ENCODE measurements at places on chromosomes 7 and 10. TPM values are rescaled to one million over a fixed set of nuclear protein-coding genes. Genes with fewer than 3 reads are reported as not detected.

RHEB gene
- 90.7 TPM for total RNA-seq

NXPH1 gene
- not detected for total RNA-seq

FKBP14 gene
- total RNA-seq: 4.1 TPM

MMRN2 gene
- not detected for total RNA-seq

DNA sequence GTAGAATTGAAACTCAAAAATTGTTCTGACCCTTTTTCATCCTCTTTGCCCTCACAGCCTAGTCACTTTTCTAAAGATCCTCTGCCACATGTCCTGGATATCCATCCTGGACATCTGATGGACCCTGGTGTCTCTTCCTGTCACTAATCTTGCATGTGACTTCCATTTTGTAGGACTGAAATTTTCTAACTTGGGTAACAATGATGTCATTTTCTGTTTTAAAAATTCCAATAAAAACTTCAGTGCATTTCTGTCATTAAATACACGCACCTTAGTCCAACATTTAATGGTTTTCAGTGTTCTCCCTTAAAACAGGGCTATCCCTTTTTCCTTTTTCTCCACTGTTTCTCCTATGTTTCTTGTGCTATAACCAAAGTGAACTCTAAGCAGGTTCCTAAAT is 684.9 kb upstream of the ANKRD30A start:
- no peak overlapping the region for H3K27ac ChIP-seq
- no peak overlapping the region for H3K4me3 ChIP-seq
- H3K27me3 ChIP-seq: no peaks in the 10 kb centered on the region
- no peak for DNase-seq
- no peaks in the 10 kb centered on the region for H3K36me3 ChIP-seq

GRCh38 chr7:115032715-115033703 is 111.1 kb downstream of the MDFIC start:
- no peak overlapping the region for H3K27ac ChIP-seq
- H3K4me3 ChIP-seq: no peak overlapping the region
- peaks cover 2% of the 10 kb centered on the region for H3K27me3 ChIP-seq
- peaks cover 6% of the 10 kb centered on the region for H3K36me3 ChIP-seq

DNA sequence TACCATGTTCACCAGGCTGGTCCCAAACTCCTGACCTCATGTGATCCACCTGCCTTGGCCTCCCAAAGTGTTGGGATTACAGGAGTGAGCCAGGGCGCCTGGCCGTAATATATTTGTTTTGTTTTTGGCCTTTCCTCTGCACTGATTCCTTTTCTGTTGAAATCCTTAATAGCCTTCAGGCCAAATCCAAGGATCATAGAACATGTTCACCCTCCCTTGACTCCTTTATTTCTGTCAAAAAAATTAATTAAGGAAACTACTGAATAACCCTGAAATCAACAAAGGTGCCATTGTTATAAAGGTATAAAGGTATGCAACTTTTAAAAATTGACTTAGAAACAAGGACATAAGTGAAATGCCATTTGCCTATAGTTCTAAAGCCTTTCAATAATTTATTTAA is 15.5 kb upstream of the RALA start:
- DNase-seq: no peak
- peaks cover 3% of the 10 kb centered on the region for H3K36me3 ChIP-seq
- H3K27me3 ChIP-seq: peaks cover 10% of the 10 kb centered on the region
- no peak overlapping the region for H3K27ac ChIP-seq
- H3K4me1 ChIP-seq: peaks cover 56% of the 10 kb centered on the region
- no peak overlapping the region for H3K4me3 ChIP-seq

GRCh38 chr10:130894471-130894870 is 417.1 kb downstream of the TCERG1L start:
- H3K36me3 ChIP-seq: no peaks in the 10 kb centered on the region
- H3K4me1 ChIP-seq: no peaks in the 10 kb centered on the region
- no peak for DNase-seq
- H3K27me3 ChIP-seq: no peaks in the 10 kb centered on the region
- no peak overlapping the region for H3K27ac ChIP-seq

DNA sequence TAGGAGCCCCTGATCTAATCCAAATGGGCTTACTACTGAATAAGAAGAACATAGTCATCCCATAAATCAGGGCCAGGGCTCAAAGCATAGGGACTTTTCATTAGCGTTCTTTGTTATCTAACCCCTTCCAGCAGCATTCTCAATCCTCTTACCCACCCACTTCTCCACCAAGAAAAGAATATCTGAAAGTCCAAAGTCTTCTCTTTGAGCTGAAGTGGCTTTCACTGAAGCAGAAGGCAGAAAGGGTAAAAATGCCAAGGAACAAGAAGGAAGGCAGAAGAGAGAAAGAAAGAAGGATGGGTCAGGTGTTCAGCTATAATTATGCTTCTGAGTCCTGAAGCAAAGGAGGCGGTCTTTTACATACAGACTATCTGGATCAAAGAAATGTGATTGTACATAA is 10.2 kb downstream of the TRPV5 start:
- H3K27ac ChIP-seq: no peak overlapping the region
- no peaks in the 10 kb centered on the region for H3K4me1 ChIP-seq
- H3K36me3 ChIP-seq: no peaks in the 10 kb centered on the region

DNA sequence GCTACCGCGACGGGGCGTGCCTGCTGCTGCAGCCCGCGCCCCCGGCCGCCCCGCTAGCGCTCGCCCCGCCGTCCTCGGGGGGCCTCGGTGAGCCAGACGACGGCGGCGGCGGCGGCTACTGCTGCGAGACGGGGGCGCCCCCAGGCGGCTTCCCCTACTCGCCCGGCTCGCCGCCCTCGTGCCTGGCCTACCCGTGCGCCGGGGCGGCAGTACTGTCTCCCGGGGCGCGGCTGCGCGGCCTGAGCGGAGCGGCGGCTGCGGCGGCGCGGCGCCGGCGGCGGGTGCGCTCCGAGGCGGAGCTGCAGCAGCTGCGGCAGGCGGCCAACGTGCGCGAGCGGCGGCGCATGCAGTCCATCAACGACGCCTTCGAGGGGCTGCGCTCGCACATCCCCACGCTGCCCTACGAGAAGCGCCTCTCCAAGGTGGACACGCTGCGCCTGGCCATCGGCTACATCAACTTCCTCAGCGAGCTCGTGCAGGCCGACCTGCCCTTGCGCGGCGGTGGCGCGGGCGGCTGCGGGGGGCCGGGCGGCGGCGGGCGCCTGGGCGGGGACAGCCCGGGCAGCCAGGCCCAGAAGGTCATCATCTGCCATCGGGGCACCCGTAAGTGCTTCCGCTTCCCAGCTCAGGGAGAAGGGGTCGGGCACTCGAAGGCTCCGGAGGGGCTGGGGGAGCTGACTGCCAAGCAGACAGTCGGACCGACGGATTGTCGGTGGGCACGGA is 761 bp downstream of the PTF1A start:
- H3K4me1 ChIP-seq: peaks cover 2% of the 10 kb centered on the region
- peaks cover 76% of the 10 kb centered on the region for H3K27me3 ChIP-seq
- H3K4me3 ChIP-seq: no peak overlapping the region

DNA sequence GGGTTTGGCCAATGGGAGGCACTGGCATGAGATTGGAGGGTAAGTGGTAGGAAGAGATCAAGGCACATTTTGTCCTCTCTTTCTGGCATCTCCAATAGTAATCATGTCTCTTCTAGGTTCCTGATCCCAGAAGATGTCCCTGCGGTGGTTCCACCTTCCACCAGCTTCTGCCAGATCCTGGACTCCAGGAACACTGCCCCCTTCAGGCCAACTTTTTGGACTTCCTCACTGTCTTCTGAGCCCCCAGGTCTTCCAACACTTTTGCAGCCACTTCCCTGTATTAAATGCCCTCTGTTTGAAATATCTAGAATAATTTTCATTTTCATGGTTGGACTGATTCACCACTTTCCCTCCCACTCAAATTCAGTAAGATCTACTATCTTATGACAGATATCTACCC is 60.9 kb downstream of the BAMBI start:
- no peak for DNase-seq
- H3K4me3 ChIP-seq: no peak overlapping the region
- H3K36me3 ChIP-seq: no peaks in the 10 kb centered on the region

GRCh38 chr7:36204929-36205635 is 52.0 kb downstream of the EEPD1 start:
- H3K27ac ChIP-seq: no peak overlapping the region
- no peaks in the 10 kb centered on the region for H3K27me3 ChIP-seq
- H3K4me1 ChIP-seq: peaks cover 45% of the 10 kb centered on the region
- H3K4me3 ChIP-seq: no peak overlapping the region
- H3K36me3 ChIP-seq: no peaks in the 10 kb centered on the region

DNA sequence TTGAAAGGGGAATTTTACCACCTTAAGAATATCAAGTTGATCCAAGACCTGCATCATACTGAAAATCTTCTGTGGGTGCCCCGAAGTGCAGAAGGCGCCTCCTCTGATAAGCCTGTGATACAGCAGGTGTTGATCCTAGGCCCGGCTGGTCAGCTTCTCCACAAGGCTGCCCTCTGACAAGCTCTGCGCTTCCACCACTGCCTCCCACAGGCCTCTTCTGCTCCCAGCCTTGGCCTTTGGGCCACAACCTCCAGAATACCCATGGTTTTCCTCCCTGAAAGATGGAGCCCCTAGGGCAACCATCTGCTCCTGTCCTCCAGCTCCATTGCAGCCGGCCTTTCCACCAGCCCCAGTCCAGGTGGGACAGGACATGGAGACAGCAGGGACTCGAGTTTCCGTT is 5.6 kb upstream of the OGDHL start:
- peaks cover 2% of the 10 kb centered on the region for H3K4me1 ChIP-seq
- H3K4me3 ChIP-seq: no peak overlapping the region
- no peak for DNase-seq
- peaks cover 42% of the 10 kb centered on the region for H3K27me3 ChIP-seq

DNA sequence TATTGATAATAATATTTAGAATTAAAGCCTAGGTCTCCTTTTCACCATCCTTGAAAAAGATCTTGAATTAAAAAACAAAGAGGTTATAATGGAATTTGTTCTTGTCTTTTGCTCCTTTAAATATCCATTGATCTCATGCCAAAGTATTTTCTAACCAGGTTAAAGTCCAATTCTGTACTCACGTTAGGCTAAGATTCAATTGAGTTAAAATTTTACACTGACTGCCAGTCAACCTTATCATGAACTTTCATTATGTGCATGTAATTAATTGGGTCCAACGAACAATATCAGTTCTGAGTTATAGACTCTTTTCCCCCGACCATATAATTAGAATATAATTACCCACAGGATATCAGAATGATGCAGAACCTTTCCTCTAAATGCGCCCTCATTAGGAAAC is 266.6 kb downstream of the DGKB start:
- H3K36me3 ChIP-seq: no peaks in the 10 kb centered on the region
- H3K27ac ChIP-seq: no peak overlapping the region
- H3K4me3 ChIP-seq: no peak overlapping the region
- no peaks in the 10 kb centered on the region for H3K27me3 ChIP-seq
